ENCODE measurements at places on chromosomes 7 and 10.

GRCh38 chr10:116740971-116741370 is 1.4 kb downstream of the HSPA12A start:
- no peak for DNase-seq

DNA sequence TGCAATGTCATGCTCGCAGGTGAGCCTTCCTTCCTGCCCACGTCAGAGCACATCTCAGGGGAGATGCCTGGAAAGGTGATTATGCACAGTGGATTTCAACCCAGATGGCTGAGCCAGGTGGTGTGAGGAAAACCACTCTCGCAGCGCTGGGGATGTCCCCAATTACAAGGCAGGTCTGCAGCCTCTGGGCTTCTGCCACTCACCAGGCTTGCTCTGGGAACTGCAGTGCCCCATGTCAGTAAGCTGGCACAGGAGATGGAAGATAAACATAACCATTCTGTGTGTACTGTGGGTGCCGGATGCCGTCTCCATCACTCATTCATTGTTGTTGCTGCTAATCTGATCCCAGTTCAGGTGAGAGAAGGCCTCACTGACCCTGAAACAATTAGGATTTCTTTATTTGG is 222.9 kb upstream of the PITRM1 start:
- DNase-seq = no peak

GRCh38 chr7:74405191-74405898 is 48.4 kb upstream of the GTF2IRD1 start:
- peak; percentile 26 for DNase-seq

- no peak for DNase-seq
These were observed 35.8 kb upstream of the GRID1 start for GRCh38 chr10:86402283-86402941.

GRCh38 chr7:83689855-83690254 is 40.9 kb upstream of the SEMA3E start:
- DNase-seq = no peak

GRCh38 chr10:1058017-1058416 is 1.8 kb downstream of the WDR37 start:
- no peak for DNase-seq

DNA sequence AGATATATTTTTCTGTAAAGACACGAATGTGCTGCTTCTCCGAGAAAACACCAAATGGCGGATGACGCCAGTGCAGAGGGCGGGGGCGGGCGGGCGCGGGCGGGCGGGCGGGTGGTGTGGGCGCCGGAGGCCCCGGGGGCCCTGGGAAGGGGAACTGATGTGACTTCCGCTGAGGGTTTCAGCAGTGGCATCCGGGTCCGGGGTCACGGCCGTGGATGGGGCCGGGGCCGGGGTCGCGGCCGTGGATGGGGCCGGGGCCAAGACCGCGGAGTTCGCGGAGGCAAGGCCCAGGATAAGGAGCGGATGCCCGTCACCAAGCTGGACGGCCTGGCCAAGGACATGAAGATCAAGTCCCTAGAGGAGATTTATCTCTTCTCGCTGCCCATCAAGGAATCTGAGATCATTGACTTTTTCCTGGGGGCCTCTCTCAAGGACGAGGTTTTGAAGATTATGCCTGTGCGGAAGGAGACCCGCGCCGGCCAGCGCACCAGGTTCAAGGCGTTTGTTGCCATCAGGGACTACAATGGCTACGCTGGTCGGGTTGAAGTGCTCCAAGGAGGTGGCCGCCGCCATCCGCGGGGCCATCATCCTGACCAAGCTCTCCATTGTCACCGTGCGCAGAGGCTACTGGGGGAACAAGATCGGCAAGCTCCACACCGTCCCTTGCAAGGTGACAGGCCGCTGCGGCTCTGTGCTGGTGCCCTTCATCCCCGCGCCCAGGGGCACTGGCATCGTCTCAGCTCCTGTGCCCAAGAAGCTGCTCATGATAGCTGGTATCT is 20.3 kb upstream of the IGF2BP3 start:
- DNase-seq = peak; percentile 83

DNA sequence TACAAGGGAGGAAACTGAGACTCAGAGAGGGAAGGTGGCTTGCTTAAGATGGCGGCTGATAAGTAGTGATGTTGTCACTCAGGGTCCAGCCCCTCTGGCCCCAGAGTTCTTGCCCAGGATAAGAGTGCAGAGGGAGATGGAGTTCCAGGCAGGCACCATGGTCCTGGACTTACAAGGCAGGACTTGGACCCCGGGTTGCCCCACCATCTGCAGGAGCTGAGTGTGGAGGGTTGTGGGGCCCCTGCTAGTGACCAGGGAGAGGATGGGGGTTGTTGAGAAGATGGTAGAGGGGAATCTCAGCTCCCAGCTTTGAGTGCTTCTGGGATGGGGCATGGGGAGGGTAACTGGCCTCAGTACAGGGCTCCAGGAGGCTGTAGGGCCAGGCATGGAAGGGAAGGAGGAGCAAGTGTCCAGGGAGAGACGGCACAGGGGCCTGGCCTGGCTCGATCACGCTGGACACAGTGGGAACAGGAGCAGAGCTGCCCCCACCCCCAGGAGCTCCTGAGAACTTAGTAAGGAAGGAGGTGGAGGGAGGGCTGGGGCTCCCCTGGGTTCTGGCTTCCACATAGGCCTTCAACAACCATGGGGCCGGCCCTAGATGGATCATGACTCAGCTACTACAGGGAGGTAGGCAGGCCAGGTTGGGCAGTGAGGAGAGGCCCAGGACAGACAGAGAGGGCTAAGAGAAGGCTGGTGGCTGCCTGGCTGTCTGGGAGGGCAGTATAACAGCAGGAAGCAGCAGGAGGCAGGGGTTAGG is 28.2 kb downstream of the PPIF start:
- DNase-seq = no peak

DNA sequence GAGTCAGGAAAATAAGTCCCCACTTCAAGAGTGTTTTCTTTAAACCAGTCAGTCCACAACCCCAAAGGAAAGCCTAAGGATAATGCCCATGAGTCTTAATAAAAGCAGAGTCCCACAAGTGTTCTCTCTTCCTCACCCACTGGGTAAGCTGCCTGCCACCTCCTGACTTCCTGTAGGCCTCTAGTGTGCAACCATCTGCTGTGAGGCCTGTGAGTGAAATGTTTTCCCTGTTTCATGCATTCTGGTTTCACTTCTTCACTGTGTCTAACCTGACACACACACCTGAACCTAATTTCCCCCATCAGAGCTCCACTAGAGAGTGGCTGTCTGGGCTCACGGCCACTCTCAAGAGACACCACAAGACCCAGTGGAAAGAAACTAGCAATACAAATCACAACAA is 38.9 kb upstream of the GDF10 start:
- DNase-seq = peak; percentile 25
